ENCODE measurements at places on chromosomes 1 and 21. TPM values are rescaled to one million over a fixed set of nuclear protein-coding genes. Genes with fewer than 3 reads are reported as not detected.

GRCh38 chr21:42389449-42389835 is 6.4 kb downstream of the TMPRSS3 start:
- peak; percentile 46 for DNase-seq
- H3K4me1 ChIP-seq: peaks cover 6% of the 10 kb centered on the region
- H3K4me3 ChIP-seq: peak overlapping the region; percentile 40
- H3K27ac ChIP-seq: no peak overlapping the region
- H3K36me3 ChIP-seq: peaks cover 2% of the 10 kb centered on the region
- no peaks in the 10 kb centered on the region for H3K27me3 ChIP-seq

Gene LIN28A
- 1,267 TPM for total RNA-seq

DNA sequence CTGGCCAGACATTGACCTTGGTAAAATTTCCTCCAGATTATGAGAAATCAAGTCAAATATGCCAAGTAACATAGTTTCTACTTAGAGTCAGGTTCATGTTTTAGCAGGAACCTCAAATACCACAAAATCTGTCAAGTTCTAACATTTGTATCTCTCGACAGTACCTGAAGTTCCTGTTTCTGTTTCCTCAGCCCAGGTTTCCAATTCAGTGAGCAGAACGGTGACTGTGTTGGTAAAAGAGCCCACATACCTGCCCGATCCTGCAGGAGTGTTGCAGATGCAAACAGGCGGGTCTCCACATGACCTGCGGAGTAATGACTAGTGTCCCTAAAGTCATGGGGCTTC is 57.9 kb upstream of the LGALS8 start:
- DNase-seq: no peak
- H3K36me3 ChIP-seq: no peaks in the 10 kb centered on the region
- no peaks in the 10 kb centered on the region for H3K4me1 ChIP-seq
- H3K27me3 ChIP-seq: no peaks in the 10 kb centered on the region
- no peak overlapping the region for H3K27ac ChIP-seq

GRCh38 chr1:11333631-11334030 is 60.6 kb downstream of the UBIAD1 start:
- no peaks in the 10 kb centered on the region for H3K36me3 ChIP-seq
- H3K27ac ChIP-seq: no peak overlapping the region
- no peak for DNase-seq
- H3K27me3 ChIP-seq: no peaks in the 10 kb centered on the region

Gene CCDC30
- 1.8 TPM for total RNA-seq

Gene AGRN
- total RNA-seq: 173 TPM

- H3K4me3 ChIP-seq: no peak overlapping the region
- no peaks in the 10 kb centered on the region for H3K27me3 ChIP-seq
- H3K27ac ChIP-seq: no peak overlapping the region
Observed at GRCh38 chr1:11339346-11340232, 66.6 kb downstream of the UBIAD1 start.

GRCh38 chr1:228337031-228337564 is 69.5 kb downstream of the TRIM11 start:
- no peaks in the 10 kb centered on the region for H3K27me3 ChIP-seq
- H3K27ac ChIP-seq: no peak overlapping the region
- no peaks in the 10 kb centered on the region for H3K4me1 ChIP-seq

GRCh38 chr1:197269053-197269452 is 1.0 kb downstream of the CRB1 start:
- no peaks in the 10 kb centered on the region for H3K4me1 ChIP-seq
- H3K36me3 ChIP-seq: no peaks in the 10 kb centered on the region
- H3K4me3 ChIP-seq: no peak overlapping the region
- no peak overlapping the region for H3K27ac ChIP-seq
- H3K27me3 ChIP-seq: no peaks in the 10 kb centered on the region
- DNase-seq: no peak

DNA sequence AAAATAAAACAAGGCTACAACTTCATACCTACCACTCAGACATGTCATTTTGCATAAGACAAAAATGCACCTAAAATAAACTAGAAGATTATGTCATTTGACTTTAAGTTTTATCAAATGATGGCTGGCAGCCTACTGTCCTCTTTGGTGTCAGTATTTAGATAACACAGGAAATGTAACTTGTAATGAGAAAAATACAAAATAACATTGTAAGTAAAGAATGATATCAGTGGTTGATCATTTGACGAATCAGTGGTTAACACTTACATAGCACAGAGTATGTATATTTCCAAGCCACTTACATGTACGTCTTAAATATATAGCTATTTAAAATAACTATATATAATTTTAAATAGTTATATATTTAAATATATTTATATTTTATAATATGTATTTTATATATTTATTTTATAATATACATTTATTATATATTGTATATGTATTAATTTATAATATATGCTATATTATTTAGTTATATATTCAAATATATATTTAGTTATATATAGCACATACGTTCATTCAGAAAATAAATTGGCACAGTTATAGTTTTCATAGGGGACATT is 44.1 kb downstream of the ZNF678 start:
- peaks cover 49% of the 10 kb centered on the region for H3K36me3 ChIP-seq
- no peaks in the 10 kb centered on the region for H3K27me3 ChIP-seq
- H3K27ac ChIP-seq: no peak overlapping the region
- DNase-seq: no peak
- H3K4me3 ChIP-seq: no peak overlapping the region

Gene NUP133
- total RNA-seq: 71.3 TPM

All from H9 (cell line).